HAP-1 (cell line): ENCODE measurements at places on chromosomes 6 and 20.

DNA sequence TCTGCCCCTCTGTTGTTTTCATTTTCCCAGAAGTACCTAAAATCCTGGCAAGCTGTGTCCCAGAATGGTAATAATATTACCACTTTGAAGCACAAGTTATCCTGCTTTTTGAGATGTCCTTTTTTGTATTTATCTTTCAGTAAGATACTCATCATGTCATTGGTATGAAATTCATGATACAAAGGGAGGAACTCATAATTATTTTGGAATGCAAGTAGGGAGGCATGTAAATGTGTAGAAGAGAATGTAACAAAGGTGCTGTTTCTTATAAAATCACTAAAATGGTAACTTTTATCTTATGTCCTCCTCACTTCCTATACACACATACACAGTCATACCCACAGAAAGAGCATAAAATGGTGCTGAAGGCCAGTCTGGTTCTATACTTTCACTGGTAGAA, 109.9 kb downstream of the CD2AP start:
- DNase-seq = no peak

DNA sequence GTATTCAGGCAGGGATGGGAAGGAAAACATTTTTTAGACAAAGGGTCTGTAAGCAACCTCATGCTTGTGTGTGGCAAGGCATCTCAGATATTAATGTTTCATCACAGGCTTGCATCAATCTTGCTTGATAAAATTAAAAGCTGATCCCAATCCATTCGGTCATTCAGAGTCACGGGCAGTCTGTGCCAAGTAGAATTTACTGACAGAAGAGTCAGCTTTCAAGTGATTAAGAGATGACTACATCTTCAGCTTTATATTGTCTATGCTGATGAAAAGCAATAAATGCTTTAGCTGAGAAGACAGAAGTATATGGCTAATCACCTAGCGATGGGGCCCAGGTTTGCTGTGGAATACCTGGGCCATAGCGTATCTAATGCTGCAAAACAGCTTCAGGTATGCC, 3.5 kb downstream of the PLEKHG1 start:
- no peak for DNase-seq

GRCh38 chr6:146701632-146702031, 102.9 kb downstream of the ADGB start:
- DNase-seq = no peak

DNA sequence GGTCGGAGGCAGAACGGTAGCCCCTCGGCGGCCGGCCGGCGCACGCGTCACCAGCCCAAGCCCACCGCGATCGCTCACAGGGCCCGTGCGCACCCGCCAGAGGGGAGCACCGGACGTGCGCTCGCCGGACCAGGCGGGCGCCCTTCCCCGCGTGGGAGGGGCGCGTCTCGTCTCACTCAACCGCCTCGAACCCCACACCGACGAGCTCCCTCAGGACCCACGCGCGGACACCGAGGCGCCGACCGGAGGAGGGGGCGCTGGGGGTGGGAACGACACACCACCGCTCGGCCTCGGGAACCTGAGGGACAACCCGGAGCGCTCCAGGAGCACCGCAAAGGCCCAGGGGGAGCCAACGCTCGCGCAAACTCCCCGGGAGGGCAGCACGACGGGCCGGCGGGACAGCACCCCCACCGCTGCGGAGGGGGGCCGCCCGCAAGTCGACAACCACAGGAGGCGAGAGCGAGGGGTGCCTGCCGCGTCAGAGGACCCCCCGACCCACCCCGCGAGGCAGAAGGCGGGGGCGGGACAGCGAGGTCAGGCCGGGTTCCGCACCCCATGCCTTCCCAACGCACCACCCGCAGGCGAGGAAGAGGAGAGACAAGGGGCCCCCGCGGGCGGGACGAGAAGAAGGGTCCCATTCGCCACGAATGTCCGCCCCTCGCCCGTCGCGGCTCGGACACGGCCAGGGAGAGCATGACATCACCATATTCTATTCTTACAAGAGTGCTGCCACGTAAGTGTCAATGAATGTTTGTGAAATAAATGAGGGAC, 512.7 kb upstream of the ZNF337 start:
- DNase-seq = no peak

- no peak for DNase-seq
These were observed 45.2 kb downstream of the RANBP9 start for GRCh38 chr6:13666194-13667105.

DNA sequence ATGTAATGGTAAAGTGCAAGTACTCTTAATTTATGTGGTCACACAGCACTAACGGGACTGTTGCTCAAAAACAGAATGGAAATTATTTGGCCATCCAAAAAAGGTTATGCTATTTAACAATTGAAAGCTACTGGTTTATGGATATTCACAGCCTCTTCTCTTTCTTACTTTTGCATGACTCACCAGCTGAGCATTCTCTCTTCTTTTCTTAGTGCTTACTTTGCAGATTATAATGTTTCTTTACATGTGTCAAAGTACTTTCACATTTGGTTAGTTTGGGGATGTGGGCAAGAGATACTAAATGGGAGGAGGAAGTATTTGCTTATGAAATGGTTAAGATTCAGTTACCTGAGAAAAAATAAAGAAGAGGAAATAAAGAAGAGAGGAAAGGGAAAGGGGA, 610.5 kb downstream of the HTR1B start:
- no peak for DNase-seq

- no peak for DNase-seq
These were observed 12.4 kb upstream of the KCNQ2 start for GRCh38 chr20:63484651-63485403.

DNA sequence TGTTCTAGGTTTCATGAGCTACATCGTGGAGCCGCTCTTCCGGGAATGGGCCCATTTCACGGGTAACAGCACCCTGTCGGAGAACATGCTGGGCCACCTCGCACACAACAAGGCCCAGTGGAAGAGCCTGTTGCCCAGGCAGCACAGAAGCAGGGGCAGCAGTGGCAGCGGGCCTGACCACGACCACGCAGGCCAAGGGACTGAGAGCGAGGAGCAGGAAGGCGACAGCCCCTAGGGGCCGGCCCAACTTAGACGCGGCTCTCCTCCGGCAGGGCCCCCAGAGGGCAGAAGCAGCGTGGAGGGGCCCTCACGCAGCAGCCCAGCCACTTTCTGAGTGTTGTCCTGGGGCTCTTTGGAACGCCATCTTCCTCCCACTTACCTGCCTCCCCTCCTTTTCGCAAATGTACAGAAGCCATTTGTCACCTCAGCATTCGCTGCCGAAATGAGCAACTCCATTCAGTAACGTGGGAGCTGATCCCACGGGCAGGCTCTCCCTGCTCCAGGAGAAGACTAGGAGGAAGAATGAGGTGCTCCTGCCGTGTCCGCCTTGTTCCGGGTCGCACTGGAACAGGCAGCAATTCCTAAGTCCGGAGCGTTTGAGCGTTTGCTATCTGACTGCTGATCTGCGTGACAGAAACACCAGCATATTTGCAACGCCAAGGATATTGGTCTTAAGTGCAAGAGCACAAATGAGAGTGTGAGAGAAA, 58.4 kb downstream of the MTFR2 start:
- DNase-seq = no peak

GRCh38 chr6:16722630-16723029, 38.6 kb downstream of the ATXN1 start:
- DNase-seq = no peak

GRCh38 chr6:2917801-2918445, 14.8 kb upstream of the SERPINB9 start:
- no peak for DNase-seq

DNA sequence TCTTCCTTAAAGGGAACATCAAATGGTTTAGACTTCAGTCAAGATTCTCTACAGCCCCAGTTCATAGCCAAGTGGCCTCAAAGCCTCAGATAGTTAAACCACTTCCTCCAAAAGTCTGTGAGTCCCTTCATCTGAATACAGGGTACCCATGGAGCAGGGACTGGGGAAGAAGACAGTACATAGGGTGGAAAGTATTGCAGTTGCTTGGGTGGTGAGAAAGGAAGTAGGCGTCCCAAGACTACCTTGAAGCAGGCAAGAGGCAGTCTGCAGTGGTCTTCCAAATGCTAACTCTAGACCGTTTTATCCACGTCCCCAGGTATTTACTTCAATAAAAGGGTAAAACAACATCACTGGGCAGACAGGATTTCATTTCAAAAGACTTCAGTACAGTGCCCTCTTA, 2.0 kb downstream of the FYN start:
- no peak for DNase-seq

DNA sequence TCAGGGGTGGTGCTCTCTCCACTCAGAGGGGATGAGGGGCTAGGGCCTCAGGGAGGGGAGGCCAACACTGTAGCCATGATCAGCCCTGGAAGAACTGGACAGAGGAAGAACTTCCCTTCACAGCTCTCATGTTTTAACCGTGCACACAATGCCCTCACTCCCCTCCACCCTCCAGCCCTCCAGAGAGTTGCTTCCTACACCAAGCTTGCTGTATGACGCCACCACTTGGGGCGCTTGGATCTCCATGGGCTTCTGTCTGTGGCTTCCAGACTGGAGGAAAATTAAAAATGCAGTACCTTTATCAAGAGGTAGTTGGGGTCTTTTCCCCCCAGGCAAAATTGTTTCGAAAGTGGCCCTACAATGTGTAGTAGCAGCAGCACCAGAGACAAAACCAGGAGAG, 48.4 kb downstream of the ARHGAP40 start:
- no peak for DNase-seq

DNA sequence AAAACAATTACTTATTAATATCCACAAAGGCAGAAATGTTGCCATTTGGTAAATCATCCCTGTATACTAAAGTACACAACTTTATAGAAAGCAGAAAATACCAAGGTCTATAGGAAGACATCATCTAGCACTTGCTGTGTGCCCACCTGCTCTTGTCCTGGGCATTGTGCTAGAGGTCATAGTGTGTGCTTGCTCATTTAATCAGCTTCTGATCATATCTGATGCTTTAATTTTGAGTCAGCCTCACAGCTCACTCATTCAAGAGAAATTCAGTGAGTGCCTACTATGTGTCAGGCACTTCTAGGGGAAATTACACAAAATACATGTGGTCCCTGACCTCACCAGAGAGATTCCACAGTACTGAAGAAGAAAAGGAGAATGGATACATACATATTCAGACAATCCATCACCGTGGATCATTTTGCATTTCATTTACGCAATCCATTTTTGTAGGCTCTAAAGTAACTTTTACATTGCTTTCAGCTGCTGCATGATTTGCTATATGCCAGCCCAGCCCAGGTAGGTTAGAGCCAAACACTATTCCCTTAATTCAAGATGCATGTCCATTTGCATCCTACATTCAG, 167.9 kb upstream of the MCHR2 start:
- DNase-seq = no peak

DNA sequence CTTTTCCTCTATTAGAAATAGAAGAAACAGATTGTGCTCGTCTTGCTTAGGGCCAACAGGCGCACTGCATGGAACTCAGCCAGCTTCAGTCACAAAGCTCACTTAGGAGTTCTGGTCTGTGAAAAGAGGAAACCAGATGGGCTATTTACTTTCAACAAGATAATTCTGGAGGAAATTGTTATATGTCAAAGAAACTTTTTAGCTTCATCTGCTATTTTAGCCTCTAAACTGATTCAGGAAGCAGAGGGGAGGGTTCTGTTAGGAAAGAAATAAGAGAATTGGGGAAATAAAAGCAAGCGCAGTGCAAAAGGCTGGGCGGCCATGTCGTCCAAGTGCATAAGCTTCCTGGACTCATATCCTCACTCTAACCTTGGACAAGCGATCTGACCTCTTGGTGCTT, 21.3 kb downstream of the PRKN start:
- peak; percentile 26 for DNase-seq

DNA sequence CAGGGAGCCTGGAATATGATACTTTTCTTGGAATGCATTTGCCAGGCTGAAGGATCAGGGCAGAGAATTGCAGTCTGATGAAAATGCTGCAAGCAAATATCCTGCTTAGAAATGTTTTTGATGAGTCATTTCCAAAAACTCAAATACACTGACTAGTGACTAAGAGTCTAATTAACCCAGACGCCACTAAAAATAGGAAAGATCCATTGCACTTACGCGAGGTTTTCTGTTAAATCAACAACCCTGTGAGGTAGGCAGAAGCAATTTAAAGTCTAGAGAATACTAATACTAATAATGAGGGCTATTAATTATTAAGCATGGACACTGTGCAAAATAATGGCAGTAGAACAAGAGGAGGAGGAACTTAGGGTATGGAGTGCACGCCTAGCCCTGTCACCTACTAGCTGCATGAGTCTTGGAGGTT, 130.1 kb upstream of the DOK5 start:
- DNase-seq = no peak

GRCh38 chr6:20265842-20266241, 53.6 kb upstream of the MBOAT1 start:
- DNase-seq = no peak

DNA sequence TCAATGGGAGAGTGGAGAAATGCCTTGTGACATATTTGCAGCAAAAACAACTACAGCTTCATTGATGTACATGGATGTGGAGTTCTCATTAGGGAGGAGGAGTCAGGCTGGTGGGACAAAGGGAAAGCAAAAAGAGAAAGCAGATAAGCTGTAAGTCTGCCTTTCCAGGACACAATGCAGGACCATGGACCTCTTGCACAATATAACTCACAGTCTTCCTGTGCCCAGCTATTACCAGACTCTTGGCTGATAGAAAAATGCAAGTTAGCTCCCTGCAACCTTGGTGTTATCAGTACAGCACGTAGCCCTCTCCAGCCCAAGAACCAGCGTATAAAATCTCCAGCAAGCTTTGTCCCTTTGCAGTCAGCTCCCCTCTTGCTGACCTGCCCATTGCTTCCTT, 232.3 kb downstream of the NFATC2 start:
- no peak for DNase-seq

DNA sequence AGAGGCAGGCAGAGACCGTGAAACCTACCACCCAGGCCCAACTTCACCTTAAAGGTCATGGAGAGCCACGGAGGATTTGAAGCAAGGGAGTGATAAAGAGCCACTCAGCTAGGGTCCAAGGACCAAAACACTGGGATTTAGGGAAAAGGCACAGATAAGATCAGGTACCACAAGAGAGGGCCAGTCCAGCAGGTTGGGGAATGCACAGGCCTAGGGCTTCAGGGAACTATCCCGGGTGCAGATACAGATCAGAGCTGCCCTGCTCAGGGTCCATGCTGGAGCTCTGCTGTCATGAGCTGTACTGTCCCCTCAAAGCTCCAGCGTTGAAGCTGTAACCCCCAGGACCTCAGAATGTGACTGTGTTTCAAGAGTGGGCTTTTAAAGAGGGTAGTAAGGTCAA, 16.9 kb downstream of the SLC22A23 start:
- no peak for DNase-seq

- no peak for DNase-seq
These were observed 44.5 kb downstream of the EDN1 start for GRCh38 chr6:12334526-12335130.

DNA sequence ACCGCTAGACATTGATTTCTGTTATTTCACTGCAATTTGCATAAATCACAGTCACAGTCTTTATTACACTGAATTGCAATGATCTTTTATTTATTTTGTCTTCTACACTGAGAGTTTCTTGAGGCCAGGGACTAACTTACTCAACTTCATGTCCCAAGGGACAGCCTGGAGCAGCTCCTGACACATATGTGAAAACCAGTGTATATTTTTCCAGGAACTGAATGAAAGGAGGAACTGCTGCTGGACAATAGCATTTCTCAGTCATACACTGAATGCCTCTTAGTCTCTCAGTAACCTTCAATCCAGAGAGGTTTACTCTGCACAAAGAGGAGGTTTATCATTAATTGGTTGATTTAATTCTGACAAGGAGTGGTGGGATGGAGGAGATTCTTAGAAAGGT, 5.9 kb downstream of the F13A1 start:
- DNase-seq = no peak

- no peak for DNase-seq
These were observed 17.7 kb downstream of the SYNJ2 start for GRCh38 chr6:157999168-158000051.

GRCh38 chr6:79241228-79241627, 6.7 kb upstream of the HMGN3 start:
- no peak for DNase-seq
